ENCODE measurements at places on chromosomes 6 and 20. TPM values are rescaled to one million over a fixed set of nuclear protein-coding genes. Genes with fewer than 3 reads are reported as not detected.

DNA sequence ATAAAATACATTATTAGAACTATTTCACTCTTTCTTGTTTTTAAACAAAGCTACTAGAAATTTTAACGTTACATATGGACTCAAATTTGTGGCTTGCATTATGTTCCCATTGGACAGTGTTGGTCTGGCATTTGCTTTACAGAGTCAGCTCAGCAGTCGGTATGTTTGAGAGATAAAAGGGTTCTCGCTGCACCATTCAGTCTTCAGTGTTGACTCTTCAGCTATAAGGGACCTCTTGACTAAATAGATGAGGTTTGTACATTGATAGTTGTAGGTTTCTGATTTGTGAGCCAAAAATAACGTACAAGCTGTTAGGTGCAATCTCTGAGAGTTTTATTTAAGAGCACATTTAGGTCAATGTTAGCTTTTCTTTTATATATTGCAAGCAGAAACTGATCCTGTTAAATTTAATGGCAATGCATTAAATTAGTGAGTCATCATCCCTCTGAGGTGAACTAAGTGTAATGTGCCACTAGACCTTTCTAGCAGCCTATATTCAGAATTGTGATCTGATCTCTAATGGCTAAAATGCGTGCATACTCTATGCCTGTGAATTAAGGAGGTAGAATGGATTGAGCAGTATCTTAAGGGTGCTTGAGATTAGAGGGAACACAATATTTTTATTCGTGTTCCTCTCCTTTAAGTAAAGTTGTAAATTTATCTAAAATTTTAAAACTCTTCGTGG, 485.6 kb upstream of the SYNCRIP start:
- no peak for DNase-seq

DNA sequence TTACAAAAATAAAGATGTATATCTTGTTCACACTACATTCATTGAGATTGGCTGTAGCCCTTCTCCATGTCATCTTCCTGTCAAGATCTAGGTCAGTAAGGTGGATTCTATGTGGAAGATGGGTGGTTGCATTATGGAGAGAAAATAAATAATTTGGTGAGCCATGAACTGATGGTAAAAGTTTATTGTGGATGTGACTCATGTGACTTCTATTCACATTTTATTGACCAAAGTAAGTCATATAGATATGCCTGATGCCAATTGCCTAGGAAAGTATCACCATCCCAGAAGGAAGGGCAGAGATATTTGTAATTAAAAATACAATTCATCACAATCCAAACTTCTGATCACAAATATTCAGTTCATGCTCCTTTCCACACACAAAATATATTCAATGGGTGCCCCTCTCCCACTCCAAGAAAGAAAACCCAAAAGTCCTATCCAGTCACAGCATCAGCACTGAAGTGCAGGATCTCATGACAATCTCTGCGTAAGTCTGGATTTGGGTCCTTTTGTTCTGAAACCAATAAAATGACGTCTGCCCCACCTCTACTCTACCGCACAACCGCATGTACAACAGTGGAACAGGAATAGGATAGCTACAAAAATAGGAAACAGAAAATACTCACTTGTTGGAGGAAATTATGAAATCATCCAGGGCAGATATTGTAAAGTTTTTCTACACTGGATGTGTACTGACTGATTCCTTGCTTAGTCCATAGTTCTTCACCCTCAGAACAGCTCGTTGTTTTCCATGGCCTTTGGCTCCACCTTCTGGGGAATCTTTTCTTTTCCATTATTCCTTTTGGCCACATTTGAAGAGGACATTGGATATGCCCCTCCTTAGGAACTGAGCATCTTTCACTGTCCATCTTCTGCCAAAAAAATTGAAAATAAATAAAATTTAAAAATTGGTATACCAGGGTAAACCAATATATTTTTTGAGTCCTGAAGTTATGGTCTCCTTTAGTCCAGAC, 16.1 kb upstream of the SLC17A3 start:
- DNase-seq, result peak; percentile 73

- no peak for DNase-seq
These were observed 96.6 kb upstream of the FKBP1C start for GRCh38 chr6:63114610-63115211.

The TSHZ2 gene
- total RNA-seq, result not detected

DNA sequence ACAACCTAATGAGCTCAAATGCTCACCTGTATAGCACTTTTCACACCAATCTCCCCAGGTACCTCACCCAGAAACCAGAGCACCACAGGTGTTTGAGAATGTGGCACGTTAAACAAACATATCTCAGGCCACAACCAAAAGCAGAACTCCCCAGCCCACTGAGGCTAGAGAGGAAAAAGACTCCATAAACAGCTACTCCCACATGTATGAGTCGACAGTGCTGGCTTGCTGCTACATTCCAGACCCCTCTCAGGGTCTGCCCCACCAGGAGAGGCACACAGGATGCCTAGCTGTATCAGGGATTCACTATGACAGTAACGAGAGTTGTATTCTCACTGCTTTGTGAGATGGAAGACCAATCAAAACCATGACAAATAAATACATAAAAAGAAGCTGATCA, 242.6 kb upstream of the ARID1B start:
- no peak for DNase-seq

DNA sequence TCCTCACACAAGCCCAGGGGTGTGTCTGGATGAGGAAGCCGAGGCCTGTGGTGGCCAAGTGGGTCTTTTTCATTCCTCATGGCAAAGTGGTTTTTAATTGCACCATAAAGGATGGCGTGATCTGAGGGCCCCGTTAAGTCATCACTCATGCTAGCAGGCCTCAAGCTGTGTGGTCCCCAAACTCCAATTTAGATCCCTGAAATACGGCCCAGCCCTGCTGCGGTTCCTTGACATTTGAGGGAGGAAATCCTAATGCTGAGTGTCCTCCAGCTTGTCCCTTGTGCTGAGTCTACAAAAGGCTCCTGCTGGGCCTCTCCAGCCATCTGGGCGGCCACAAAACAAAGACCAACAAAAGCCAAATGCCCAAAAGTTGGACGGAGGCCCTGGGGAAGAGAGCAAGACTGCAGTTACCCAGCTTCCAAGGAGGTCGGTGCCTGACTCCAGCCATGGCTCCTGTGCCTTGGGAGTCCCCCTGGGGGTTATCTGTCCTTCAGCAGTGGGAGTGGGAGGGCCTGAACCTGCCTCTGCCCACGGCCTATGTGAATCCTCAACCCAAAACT, 162.3 kb upstream of the PDE10A start:
- no peak for DNase-seq

DNA sequence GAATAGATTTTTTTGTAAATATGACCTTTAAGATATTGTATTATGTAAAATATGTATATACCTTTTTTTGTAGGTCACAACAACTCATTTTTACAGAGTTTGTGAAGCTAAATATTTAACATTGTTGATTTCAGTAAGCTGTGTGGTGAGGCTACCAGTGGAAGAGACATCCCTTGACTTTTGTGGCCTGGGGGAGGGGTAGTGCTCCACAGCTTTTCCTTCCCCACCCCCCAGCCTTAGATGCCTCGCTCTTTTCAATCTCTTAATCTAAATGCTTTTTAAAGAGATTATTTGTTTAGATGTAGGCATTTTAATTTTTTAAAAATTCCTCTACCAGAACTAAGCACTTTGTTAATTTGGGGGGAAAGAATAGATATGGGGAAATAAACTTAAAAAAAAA, 130.9 kb downstream of the SULF2 start:
- DNase-seq, result no peak

DNA sequence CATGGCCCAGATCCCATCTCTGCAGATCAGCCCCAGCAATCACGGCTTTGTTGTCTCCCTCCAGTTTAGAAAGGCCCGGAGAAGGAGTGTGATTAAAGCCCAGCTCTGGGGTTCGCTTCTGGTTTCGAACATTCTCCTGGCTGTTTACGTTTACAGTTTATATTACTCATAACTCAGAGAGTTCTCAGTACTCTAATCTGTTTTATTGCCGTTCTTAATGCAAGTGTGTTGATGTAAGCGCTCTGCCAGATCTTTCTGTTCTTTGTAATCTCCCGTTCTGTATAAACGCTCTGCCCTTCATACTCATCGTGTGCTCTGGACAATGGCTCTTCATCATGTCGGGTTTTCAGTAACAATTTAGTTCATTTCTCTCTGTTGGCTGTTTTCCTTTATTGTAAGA, 118.0 kb upstream of the PRND start:
- no peak for DNase-seq

- DNase-seq, result no peak
These were observed 87.2 kb downstream of the THEMIS start for GRCh38 chr6:127813699-127814027.

DNA sequence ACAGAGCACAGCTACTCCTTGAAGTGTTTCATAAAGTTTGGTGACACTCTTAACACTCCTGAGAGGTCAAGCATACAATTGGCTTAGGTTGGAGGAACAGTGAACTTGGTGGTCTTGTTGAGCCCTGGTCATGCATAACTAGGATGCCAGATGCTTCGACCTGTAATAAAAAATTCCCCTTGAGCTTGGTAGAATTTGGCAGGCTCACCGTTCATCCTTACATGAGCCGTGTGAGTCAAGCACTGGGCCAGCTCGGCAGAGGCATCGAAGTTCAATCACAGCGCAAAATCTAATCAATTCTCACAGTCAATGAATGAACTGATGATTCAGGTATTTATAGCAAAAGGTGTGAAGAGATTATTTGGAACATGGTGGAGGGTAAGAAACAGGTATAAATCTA, 33.7 kb downstream of the CYP24A1 start:
- DNase-seq, result no peak

The LINC00237 gene
- not detected for total RNA-seq

- DNase-seq, result peak; percentile 81
These were observed 99.6 kb upstream of the TMEM170B start for GRCh38 chr6:11437824-11438459.

The ECHDC1 gene
- total RNA-seq, result 36.8 TPM

GRCh38 chr20:24610341-24611115, 141.1 kb downstream of the SYNDIG1 start:
- DNase-seq, result no peak

- no peak for DNase-seq
These were observed 107.5 kb downstream of the ERMARD start for GRCh38 chr6:169858935-169859351.

DNA sequence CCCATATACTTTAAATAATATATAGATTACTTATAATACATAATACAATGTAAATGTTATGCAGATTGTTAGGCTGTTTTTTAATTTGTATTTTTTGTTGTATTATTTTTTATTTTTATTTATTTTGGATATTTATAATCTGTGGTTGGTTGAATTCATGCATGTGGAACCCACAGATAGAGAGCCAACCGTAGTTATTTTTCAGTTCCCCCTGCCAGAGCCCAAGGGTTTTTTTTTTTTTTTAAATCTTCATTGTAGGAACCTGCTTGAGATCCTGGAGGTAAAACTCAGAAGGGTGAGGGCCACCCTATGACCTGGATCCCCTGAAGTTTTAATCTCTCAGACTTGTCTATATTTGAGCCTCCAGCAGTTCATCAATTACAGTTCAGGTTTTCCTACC, 133.2 kb downstream of the B3GAT2 start:
- no peak for DNase-seq

DNA sequence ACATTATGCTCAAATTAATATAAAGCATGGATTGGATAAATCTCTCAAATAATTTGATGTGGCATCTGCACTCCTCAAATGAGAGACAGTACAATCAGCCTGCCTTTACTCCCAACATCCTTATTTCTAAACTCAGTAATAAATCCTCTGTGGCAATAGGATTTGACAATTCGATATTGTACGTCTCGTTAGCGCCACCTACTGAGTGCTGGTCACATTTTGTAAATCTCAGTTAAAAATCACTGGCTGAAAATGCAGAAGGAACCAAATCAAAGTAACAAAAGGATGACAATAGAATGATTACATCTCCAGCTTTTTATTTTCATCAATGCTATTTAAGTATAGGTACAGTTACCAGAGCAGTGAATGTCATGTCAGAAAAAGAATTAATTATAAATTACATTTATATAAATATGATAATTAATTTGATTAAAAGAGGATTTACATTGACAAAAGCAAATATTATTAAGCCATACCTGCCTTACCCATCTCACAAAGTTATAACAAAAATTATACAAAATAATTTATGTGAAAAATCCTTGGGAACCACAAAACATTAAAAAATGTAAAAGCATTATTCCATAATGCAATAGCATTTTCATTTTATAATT, 20.2 kb upstream of the GJE1 start:
- peak; percentile 76 for DNase-seq

The PTPRK gene
- total RNA-seq, result 74.0 TPM

DNA sequence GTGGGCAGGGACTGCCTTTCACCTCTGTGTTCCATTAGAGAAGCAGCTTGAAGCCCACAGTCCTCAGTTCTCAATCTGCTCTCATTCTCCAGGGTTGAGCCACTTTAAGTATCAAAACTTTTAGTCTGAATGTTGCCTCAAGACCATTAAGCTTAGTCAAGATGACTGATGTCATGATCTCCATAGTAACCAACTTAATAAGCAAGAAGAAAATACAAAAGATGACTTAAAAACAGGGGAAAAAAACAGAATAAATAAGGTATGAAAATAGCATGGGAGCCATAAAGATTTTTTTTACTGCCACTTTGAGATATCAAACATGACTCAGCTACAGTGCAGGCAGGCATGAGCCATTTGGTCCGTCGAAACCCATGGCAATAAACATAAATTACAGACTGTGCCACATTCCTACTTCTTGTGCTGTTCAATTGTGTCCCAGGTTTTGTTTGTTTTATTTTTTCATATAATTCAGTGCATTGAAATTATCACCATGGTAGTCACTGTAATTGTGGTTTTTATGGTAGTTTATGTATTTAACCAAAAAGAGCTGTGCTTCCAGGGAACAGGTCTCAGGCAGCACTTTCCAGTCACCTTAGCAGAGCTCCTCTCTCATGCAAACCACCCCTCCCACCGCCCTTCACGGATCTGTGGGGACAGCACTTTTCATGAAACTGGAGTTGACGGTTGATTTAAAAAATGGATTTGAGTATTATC, 156.5 kb upstream of the INSM1 start:
- DNase-seq, result no peak

The FOXA2 gene
- not detected for total RNA-seq

DNA sequence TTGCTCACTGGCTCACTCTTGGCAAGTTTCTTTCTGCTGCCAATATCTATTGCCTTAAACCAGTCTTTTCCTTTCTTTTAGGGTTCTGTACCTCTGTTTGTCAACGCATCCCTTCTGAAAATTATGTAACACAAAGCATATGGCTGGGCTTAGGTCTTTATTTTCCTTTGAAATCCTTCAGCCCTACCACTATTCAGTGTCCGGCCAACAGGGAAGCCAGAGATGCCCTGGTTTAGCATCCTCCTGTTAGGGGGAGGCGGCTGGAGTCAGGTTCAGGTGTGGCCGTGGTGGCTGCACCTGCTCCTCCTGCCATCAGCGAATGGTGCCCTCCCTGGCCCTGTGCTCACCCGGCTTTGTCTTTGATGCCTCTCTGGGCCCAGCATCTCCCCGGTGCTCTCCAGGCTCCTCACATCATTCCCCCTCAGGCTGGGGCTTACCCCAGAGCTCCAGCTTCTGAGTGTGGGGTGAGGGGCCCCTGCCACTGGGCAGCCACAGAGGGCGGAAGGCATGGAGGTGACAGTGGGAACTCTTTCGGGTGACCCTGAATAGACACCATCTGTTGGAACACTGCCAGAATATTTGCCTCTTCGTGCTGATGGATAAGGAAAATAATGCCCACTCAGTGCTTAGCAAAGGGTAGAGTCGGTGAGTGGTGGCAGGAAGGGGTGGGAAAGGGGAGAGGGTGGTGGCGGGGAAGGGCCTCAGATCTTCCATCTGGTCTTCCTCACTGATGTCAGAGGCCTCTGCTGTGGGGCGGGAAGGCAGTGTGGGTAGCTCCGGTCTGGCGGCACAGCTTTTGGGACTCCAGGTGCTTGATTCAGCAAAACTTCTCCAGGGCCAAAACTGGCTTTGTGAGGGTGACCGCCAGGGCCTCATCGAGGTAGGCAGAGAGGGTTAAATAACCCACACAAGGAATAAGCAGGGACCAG, 97.2 kb downstream of the DACT2 start:
- DNase-seq, result no peak
